HS-27A (cell line): ENCODE measurements at places on chromosomes 2 and 18.

DNA sequence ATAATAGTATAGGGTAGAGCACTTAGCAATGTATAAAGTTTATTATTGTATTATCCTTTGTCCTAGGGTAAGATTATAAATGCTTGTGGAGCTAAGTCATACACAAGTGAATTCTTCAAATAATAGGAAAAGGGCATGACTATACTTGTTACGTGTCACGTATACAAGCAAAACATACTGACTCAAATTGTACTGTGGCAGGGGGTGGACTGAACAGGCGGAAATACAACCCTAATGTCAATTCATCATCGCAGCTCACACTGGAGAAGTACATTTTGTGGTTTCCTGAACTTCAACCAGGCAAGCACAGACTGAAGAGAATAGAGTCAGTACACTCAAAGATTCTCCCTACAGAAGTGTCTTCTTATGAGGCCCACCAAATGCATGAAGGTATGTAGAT, 201.0 kb downstream of the MBD2 start:
- peak; percentile 31 for DNase-seq

GRCh38 chr2:29502460-29502911, 387.3 kb downstream of the CLIP4 start:
- no peak for DNase-seq

DNA sequence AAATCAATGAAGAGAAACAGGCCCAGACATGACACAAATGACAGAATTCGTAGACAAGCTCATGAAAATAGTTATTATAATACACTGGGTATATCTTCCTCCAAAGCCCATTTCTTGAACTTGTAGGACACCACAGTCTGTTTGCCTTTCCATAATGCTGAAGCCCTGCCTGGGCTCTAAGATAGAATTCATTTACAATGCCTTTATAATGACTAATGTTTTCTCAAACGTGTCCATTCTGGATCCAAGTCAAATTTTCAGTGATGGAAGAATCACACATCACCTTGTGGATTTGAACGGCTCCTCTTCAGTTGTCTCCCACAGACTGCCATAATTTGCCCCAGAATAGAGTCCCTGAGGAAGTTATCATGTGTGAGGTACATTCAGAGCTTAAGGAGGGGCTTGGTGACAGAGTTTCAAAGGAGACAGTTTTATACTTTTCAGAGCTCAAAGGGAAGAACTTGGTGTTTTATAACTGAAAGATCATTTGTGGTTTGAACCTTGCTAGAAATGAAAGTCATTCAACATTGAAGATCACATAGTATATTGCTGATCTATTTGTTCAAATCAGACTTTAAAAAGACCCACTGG, 38.2 kb downstream of the CASP8 start:
- no peak for DNase-seq

GRCh38 chr2:217902379-217903141, 100.2 kb downstream of the TNS1 start:
- no peak for DNase-seq

GRCh38 chr18:57890266-57890665, 87.2 kb upstream of the ATP8B1 start:
- no peak for DNase-seq

DNA sequence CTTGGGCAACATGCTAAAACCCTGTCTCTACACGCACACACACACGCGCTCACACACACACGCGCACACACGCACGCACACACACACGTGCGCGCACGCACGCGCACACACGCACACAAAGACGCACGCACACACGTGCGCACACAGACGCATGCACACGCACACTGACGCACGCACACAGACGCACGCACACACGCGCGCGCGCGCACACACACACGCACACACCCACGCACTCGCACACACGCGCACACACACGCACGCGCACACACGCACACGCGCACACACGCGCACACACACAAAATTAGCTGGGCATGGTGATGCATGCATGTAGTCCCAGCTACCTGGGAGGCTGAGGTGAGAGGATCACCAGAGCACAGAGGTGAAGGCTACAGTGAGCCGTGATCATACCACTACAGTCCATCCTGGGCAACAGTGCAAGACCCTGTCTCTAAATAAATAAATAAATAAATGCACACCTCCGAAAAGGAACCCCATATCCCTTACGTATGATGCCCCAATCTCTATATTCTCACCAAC, 8.1 kb upstream of the IAH1 start:
- DNase-seq = no peak

GRCh38 chr2:184504252-184504651, 94.1 kb upstream of the ZNF804A start:
- no peak for DNase-seq

DNA sequence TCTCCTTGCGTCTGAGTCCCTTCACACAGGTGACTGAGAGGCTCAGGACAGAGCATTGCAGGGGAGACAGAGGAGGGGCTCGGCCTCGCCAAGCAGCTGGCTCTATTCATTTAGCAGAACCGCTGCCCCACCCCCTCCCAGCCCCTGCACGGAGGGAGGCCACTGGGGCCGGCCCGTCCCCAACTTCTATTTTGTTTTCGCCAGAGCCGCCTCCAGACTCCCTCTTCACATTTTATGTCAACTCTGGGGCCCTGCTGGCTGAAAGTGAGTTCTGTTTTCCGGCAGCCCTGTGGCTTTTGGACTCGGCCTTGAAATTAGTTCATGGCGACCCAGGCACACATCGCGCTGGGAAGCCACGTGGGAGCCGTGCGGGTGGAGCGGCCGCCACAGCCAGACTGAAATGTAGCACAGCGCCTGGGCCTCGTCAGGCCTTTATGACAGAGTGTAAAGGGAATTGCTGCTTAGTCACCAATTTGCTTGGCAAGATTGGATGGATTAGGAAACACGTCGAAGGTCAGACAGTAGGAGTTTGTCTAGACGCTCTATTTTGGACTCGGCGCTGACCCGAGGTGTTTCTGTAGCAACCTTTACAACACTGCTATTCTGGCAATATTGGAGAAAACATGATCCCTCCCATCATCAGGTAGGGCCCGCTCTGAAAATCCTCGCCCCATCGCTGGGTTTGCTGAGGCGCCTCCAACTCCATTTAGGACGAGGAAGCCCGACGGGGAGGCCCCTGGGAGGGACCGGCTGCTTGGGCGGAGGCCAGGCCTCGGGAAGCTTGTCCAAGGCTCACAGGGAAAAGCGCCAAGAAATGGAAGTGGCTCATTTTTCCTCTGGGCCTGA, 90.7 kb upstream of the CTDP1 start:
- DNase-seq = no peak

- no peak for DNase-seq
Measured at GRCh38 chr2:124538549-124538948, 513.5 kb downstream of the CNTNAP5 start.

GRCh38 chr2:240888130-240888889, 7.6 kb downstream of the MAB21L4 start:
- no peak for DNase-seq

DNA sequence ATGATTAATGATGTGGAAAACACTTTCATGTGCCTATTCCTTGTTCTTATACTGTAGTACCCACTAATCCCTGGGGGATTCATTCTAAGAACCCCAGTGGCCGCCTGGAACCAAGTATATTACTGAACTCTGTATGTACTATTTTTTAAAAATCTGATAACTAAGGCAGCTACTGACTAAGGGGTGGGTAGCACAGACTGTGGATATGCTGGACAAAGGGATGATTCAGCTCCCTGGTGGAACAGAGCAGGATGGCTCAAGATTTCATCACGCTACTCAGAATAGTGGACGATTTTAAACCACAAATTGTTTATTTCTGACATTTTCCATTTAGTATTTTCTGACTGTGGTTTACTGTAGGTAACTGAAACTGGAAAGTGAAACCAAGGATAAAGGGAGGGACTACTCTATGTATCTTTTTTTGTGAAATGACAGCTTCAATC, 41.8 kb upstream of the CDC42EP3 start:
- DNase-seq = peak; percentile 67

DNA sequence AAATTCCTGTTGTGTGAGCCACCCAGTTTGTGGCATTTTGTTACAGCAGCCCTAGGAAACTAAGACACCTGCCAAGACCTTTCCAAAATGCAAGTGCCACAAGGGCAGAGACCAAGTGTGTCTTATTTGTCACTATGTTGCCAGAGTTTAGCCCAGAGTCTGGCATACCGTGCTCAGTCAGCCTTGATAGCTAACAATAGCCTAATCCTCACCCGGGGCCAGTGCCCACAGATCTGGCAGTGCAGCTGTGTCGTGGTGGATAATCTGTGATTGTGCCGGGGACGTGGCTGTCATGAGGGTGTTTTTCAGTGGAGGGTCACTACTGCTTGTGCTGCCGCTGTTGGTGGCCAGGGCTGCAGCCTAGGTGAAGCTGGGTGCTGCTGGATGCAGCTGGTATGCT, 53.5 kb downstream of the MEP1B start:
- DNase-seq = no peak

DNA sequence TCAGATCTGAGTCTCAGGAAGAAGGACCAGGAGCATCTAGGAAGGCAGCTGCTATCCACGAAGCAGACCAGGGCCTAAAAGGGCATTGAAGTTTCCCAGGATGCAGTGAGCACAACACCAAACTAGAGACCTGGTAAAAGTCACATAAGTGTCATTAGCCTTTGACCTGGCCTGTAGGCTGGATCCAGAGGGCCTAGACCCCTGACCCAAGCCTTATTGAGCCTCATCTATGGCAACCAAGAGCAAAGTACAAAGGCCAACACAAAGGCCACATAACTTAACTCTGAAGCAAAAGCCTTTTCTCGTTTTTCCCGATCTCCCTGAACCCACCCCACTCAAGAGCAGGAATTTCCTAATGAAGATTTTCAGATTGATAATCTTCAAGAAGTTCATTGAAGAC, 127.3 kb upstream of the SRD5A2 start:
- DNase-seq = no peak

DNA sequence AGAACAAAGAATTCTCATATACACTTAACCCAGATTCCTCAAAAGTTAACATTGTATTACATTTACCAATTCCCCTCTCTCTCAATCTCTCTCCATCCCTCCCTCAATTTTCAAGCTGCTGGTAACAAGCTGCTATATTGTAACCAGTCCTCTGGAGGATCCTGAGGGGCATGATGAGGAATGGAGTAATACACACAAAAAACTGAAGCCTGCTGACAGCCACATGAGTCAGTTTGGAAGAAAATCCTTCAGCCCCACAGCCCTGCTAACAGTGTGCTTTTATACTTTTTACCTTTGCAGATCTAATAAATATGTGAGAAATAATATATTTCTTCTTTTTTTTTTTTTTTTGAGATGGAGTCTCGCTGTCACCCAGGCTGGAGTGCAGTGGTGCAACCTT, 165.7 kb upstream of the RAB12 start:
- no peak for DNase-seq

DNA sequence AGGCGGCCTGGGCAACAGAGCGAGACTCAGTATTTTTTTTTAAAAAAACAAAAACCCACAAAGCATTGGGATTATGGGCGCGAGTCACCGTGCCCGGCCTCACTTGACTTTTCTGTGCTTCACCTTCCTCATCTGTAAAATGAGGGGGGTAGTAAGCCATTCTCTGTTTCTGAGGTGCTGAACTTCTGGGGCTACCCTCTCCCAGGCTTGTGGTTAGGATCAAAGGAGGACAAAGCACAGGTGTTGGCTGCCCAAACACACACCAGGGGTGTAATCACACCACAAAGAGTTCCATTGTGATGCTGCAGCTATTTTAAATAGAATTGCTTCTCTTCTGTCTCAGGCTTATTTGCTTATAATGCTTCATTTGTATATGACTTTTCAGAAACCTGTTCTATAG, 35.8 kb upstream of the INHBB start:
- DNase-seq = no peak

DNA sequence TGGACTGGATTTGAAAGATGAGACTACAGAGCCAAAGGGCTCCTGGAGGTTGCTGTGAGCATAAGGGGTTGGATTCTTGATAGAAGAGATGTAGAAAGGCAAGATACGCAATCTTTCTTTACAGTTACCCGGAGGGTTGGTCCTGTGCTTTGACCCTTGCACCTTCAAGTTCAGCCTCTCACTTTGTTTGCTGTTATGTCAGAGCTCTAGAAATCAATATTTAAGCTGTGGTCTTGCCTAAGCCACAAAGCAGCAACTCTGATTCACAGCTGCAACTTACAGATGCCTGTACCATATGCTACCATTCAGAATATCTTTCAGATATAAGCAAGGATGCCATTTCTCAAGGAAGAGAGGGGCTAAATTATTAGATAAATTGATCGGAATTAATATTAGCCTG, 943.1 kb upstream of the LRRTM1 start:
- DNase-seq = no peak

GRCh38 chr2:106843001-106843909, 42.7 kb downstream of the ST6GAL2 start:
- DNase-seq = no peak

- no peak for DNase-seq
Measured at GRCh38 chr2:61173116-61173515, 11.1 kb downstream of the C2orf74 start.

DNA sequence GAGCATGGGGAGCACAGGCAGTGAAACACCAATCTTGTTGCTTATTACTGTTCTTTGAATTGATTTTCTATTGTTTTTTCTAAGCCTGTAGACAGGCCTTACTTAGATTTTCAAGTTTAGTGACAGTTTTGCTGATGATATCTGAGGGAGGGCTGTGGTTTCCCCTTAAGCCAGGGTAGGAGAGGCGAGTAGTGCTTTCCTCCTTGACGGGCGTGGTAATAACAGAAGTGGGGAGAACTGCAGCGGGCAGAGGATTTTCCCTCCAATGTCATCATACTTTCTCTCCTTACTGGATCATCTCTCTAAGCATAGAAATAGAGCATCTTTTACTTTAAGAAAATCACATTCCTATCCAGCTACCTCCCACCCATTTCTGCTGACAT, 314.4 kb downstream of the ALK start:
- DNase-seq = no peak

DNA sequence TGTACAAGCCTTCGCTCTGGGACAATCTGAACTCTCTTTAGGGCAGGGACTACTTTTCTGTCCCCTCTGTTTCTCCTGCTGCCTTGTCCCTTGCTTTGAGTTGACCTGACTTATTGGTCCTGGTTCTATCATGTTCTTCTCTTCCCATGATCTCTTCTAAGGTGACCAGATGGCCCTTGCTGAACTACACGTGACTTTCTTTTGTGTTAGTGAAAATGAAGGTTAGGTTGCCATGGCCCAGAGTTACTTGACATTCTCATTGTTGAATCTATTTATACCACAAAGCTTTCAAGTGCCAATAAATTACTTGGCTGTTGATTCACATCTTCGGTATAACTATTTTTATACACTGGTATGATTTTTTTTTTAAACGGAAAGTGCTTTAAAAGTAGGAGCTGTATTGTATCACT, 24.4 kb downstream of the MRPL33 start:
- DNase-seq = no peak
